ENCODE measurements at places on chromosomes 2 and 18.

- no peak for DNase-seq
Observed at GRCh38 chr2:201403880-201404279, 46.7 kb upstream of the FLACC1 start.

- DNase-seq: no peak
Observed at GRCh38 chr2:201985728-201986462, 47.8 kb upstream of the FZD7 start.

GRCh38 chr2:226793646-226794045, 6.0 kb downstream of the IRS1 start:
- DNase-seq: no peak

GRCh38 chr2:20181761-20182160, 43.2 kb downstream of the SDC1 start:
- DNase-seq: no peak

- DNase-seq: no peak
Observed at GRCh38 chr18:9712130-9712577, 4.1 kb downstream of the RAB31 start.

- no peak for DNase-seq
Observed at GRCh38 chr2:17878281-17879136, at the start of gene KCNS3. TSS of gene KCNS3 (plus strand) at chr2:17878667. CDS start at chr2:17931009, 52,342 bp downstream.

DNA sequence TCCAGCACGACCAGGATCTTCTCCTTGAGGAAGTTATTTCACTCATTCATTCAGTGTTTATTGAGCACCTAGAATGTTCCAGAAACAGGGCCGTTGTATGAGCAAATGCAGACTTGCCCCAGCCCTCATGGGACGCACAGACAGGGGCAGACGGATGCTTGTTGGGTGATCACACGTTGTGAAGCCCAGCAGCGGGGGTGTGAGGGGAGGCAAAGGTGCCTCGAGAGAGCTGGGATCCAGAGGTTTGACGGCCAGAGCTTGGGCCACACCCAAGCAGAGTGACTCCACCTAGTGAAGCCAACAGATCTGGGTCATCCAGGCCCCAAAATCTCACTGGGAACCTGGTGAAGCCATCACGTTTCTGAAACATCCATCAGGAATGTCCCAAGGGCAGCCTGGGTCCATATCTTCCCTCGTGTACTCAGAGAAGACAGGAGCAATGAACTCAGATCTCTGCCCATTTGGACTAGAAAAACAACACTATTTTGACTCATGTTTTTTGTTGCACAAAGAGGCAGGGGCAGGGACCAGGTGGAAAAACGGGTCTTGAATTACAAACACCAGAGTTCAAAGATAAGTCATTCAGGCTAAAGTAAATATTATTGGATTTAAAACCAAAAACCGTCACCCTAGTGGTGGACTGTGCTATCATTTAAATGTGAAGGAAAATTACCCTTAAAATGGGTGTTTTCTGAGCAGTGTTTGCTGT, 54.9 kb upstream of the RBM44 start:
- DNase-seq: no peak

- no peak for DNase-seq
Observed at GRCh38 chr2:170576296-170576695, 138.8 kb upstream of the SP5 start.
